ENCODE measurements at places on chromosomes 3 and 15. TPM values are rescaled to one million over a fixed set of nuclear protein-coding genes. Genes with fewer than 3 reads are reported as not detected.

The INSYN1 gene
- total RNA-seq: not detected

The TFDP2 gene
- 21.2 TPM for total RNA-seq

The SEMA3F gene
- not detected for total RNA-seq

The ADGRG7 gene
- not detected for total RNA-seq

The DUOX2 gene
- 0.23 TPM for total RNA-seq

The PLA2G4D gene
- not detected for total RNA-seq

The EXD1 gene
- total RNA-seq: not detected

The LRRC31 gene
- not detected for total RNA-seq

The CELF6 gene
- total RNA-seq: 0.58 TPM

The MITF gene
- total RNA-seq: not detected

The RFC4 gene
- 89.3 TPM for total RNA-seq

The CX3CR1 gene
- 6.2 TPM for total RNA-seq

The GTF2E1 gene
- 28.7 TPM for total RNA-seq

The GOLGA6L7 gene
- not detected for total RNA-seq

The CACNA2D2 gene
- total RNA-seq: 0.45 TPM

The GOLGA8Q gene
- 2.4 TPM for total RNA-seq

DNA sequence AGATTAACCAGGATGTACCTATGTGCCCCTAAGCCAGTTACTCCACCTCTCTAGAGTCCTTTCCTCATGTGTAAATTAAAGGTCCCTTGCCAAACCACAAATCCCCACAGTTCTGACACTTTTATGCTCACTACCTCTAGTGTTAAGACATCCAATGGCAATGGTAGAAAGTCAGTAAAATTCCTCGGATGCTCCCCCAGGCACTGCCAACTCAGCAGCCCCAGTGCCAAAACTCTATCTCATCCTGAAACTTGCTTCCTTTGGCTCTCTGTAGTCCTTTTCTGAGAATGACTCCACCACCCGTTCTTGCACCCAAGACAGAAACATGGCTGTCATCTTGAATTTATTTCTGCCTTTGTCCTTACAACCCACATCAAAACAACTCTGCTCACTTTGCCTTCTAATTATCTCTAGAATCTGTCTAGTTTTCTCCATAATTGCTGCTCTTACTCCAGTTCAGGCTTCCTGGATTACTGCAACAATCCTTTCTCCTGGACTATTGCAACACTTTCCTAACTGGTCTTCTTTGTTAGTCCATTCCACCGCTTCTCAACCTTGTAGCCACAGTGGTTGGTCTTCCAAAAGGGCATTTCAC lies 41.6 kb downstream of the MB21D2 start:
- DNase-seq: no peak

DNA sequence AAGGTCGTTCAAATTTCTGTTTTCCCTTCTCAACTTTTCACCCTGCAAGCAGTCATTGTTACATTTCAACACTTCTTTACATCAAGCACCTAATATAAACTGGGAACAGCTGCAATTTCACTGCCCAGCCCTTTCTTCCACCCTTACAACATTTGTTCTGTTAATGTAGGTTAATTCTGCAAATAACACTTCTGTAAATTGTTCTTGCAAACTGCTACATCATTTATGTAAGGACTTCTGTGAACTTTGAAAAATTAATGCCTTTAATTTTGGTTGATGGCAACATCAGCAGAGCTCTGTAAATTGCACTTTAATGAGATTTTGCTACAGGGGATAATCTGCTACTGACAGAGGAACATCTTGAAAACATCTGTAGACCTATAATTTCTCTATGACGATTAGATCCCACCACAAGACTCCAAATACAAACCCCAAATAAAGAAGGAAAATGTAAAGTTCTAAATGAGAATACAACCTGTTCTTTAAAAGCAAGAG lies 93.5 kb downstream of the ZIC4 start:
- no peak for DNase-seq

DNA sequence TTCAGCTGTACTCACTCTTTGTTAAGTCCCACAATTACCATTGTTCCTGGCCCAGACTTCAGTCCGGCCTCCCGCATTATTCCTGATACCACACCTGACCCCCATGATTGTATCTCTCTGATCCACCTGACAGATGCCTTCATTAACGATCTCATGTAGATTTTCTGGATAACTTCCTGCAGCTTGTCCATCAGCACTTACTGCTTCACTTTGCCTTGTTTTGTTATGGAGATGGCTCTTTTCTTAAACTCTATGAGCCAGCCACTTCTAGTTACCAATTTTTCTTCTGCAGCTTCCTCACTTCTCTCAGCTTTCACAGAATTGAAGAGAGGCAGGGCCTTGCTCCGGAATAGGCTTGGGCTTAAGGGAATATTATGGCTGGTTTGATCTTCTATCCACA lies 1044.2 kb downstream of the PLOD2 start:
- DNase-seq: no peak

GRCh38 chr15:53511175-53511574 lies 248.3 kb downstream of the WDR72 start:
- DNase-seq: no peak

- no peak for DNase-seq
These were observed 202.0 kb downstream of the GHSR start for GRCh38 chr3:172246107-172246844.

DNA sequence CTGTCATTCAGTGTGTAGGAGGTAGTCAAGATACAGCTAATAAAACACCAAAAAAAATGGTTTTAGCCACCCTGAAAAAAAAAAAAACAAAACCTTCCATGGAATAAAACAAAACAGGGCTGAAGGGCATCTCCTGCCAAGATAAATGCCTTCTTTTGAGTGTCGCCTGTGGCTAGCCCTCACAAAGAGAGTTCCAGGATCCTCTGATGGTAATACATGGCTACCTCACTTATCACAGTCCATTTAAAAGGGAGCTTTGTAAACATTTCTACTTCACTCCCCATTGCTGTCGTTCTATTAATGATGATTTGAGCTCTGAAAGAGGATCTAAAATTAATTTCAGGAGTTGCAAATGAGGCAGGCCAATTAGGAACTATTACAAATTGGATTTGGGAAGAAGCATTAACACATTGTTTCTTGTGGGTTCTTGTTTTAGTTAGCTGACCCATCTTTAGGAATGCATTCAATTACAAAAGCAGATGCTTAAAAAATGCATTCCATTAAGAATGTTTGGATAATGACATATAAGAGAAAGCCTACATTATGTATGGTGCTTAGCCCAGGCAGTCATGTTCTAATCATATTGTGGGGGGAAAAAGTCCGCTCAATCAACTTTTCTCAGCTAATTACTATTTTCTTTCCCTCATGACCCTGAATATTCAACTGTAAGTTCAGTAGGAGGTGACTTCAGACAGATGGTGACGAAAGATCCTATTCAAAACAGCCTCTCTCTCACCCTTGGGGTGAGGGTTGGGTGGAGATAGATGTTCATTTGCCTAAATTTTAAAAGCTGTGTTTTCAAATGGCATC lies 255.1 kb upstream of the WNT5A start:
- DNase-seq: no peak

DNA sequence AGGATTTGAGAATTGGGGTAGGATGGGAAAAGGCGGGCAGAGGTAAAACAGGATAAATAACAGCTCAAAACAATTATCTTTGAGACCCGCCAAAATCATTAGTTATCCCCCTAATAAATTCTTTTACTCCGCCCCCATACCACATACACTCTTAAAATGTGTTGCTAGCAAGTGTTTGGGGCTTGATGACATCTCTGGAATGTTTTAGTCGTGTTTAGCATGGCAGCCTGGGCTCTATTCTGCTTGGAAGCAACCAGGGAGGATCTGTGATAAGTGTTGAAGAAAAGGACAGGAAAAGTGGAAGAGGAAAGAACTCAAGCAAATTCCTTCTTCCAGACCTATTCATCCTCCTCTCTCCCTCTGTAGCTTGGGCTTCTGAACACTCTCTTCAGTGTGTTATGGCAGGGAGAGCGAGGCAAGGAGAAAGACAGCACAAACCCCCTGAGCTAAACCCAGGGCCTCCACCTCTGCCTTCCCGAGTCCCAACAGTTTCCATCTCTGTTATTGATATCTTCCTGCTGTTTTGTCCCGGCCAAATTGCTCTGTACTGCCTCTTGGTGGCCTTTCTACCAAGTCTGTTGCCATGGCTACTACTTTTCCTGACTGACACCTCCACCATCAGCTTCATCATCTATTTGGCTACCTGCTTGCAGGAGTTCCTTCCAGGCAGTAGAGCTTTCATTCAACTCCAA lies 135.8 kb downstream of the RPL22L1 start:
- no peak for DNase-seq

DNA sequence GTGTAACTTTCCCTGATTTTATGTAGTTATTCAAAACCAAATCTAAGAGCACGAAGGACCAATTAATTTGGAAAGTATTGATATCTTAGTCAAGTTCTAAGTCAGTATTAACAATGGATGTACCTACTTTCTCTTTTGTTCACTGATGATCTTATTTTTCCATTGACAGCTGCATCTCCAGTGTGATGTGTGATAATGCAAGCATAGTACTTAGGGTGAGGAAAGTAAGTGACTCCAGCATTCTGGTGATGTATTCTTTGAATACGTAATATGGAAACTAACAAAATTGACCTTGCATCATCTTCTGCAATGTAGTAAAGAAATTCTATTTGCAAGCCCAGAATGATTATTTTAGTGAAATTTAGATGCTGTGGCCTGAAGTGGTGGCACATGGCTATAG lies 22.4 kb downstream of the FBXW12 start:
- no peak for DNase-seq

- DNase-seq: no peak
These were observed 642.3 kb downstream of the ROBO2 start for GRCh38 chr3:77682162-77682561.

- DNase-seq: no peak
These were observed 31.6 kb downstream of the LRIG1 start for GRCh38 chr3:66469220-66469640.

GRCh38 chr3:50913260-50913659 lies 238.5 kb downstream of the DOCK3 start:
- no peak for DNase-seq

- no peak for DNase-seq
These were observed 413.0 kb upstream of the RBMS3 start for GRCh38 chr3:28867836-28868235.

DNA sequence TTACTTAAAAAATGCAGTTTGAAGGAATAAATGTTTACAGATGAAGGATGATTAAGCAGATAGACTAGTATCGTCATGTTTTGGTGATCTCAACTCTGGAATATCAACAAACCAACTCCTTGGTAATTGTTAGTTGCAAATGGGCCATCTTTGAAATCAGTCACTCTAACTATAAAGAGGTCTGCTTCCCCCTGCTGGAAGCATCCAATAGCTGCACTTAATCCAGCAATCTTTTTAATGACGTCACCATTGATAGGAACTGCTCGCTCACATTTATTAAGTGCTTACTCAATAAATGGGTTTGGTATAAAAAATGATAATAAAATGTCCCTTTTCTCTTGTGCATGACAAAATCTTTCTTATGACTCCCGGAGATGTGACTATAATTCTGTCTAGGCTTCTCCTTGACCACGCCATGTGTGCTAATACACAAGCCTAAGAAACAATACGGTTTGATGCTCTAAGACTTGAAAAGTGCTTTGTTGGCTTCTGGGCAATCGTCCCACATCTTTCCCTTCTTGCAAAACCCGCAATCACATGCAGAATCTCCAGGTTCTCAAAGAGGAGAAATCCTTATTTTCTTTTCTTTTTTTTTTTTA lies 227.6 kb upstream of the POU1F1 start:
- no peak for DNase-seq

GRCh38 chr3:80308637-80309036 lies 540.8 kb upstream of the ROBO1 start:
- no peak for DNase-seq

DNA sequence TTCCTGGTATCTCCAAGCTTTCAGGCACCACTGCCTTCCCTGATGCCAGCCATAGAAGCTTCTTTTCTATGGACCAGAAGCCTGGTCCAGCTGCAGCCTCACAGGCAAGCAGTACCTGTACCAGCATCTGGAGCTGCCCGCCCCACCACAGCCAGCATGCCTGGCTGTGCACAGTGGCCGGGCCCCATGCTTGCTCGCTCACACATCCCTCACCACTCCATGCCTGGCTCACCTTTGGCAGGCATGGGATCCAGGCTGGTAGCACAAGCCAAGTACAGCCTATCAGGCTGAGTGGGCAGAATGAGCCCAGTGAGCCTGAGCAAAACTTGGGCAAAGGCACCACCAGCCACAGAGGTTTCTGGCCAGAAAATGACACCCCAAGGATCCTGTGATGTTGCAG lies 93.4 kb downstream of the TPRA1 start:
- DNase-seq: no peak

DNA sequence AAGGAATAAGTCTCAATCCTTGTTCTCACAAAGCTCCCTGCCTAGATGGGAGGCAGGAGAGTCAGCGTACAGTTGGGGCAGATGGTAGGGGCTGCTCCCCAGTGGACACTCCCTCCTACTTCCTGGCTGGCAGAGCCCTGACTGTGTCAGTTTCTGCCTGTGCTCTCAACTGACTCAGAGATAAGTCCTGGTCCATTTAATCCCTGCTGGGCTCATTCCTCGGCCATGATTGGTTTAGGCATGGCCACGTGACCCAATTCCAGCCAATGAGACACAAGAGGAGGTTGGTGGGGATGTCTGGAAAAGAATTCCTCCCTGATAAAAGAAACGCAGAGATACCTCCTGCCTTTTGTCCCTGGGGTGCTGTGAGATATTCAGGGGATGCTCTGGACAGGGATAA lies 118.1 kb upstream of the SLC6A11 start:
- DNase-seq: no peak

DNA sequence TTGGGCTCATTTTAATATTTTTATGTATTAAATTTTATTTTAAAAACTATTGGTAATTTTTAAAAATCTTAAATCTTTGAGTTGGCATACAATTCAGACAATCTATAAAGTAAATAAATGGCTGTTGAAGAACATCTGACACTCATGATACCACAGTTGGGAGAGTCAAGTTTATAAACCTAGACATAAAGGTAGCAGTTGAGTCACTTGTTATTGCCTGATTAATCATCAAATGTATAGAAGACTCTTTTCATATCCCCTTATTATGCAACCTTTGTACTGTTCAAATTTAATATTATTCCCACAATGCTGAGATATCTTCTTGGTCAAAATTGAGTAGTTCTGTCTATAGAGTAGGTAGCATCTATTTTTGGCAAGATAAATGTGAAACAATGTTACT lies 19.6 kb downstream of the PAQR9 start:
- no peak for DNase-seq

GRCh38 chr15:91264651-91265351 lies 164.7 kb downstream of the SV2B start:
- no peak for DNase-seq

- no peak for DNase-seq
These were observed 378.2 kb downstream of the MECOM start for GRCh38 chr3:169285057-169286033.

DNA sequence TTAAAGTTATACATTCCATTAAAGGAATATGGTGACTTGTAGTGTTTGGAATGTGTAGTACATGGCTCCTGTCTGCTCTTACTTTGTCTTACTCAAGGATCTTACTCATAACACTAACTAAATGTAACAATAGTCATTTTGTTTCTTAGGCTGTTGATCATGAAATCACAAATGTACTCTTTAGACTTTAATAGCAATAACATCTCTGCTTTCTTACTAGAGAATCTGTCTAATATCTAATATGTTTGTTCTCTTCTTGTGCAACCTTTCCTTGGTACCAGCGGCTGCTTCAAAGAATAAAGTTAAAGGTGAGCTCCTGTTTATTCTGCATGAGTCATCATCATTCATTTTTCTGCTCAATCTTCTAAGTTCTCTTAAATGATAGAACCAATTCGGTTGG lies 767.5 kb downstream of the CADM2 start:
- no peak for DNase-seq

Data from activated CD4-positive, alpha-beta memory T cell treated with anti-CD3 and anti-CD28 coated beads, Interleukin-2, amount 10 ng/mL, durations not matched to agents 7 days and 5 days (primary cell).